ENCODE measurements at places on chromosomes 3 and 15. TPM values are rescaled to one million over a fixed set of nuclear protein-coding genes. Genes with fewer than 3 reads are reported as not detected.

- DNase-seq = no peak
Measured at GRCh38 chr15:29274946-29275345, 5.3 kb upstream of the NSMCE3 start.

DNA sequence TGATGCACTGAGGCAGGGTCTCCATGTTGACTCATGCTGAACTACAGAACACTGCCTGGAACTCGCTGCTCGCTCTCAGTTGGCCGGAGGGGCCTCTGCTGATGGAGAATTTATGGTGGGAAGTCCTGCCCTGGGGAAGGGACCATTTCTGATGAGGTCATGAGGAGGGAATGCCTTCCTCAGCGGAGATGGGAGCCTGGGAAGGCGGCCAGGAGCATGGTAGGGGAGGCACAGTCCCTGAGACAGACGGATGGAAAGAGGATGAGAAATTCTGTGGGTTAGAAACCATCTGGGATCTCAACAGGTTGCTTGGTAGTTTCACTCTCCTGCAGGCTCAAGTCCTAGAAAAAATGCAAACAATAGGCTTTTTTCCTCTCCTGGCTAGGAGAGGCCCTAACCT is 56.8 kb upstream of the TPM1 start:
- DNase-seq = no peak

- DNase-seq = no peak
Measured at GRCh38 chr3:48402281-48402732, 27.6 kb downstream of the PLXNB1 start.

- no peak for DNase-seq
Measured at GRCh38 chr3:12585970-12586369, 29.1 kb downstream of the MKRN2 start.

- DNase-seq = peak; percentile 35
Measured at GRCh38 chr15:69414701-69415167, 585 bp downstream of the KIF23 start.

- DNase-seq = no peak
Measured at GRCh38 chr3:169387751-169388696, 275.5 kb downstream of the MECOM start.

DNA sequence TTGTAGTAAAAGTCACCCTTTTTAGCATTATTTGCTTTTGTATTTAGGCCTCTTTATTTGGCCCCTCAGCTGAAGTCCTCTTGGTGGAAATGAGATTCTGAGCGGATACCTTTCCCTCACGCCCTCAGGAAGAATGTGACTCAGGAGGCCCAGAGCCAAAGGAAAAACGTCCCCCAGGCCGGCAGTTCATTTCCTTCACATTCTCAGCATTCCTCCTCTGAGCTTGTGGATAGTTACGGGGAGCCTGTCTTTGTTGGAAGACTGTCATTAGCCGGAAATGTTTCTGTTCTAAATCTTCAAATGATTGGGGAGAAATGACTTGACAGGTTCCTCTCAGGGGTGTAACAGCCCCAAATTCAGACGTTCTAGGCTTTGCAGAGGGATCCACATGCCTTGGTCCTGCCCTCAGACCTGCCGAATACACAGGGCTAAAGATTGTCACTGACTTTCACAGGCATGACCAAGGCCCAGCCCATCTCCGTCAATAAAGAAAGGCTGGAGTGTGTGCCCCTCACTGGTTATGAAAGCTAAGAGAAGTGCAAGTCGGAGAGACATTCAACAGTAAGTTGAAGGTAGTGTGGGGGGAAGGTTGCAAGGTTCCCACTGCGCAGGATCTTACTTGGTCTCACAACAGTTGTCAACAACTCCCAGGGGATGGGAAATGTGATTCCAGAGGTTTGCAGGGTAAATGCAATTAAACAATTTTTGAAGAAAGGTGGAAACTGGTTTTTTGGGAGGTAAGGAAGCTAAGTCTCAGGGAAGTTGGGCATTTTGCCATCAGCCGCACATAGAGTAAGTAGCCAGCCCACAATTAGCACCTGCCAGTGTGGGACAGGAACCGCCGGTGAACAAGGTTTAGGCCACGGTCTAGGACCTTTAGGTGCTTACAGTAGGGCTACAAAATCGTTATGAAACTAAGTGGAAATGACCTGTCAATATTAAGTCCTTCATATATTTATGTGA is 39.7 kb upstream of the MYZAP start:
- no peak for DNase-seq

DNA sequence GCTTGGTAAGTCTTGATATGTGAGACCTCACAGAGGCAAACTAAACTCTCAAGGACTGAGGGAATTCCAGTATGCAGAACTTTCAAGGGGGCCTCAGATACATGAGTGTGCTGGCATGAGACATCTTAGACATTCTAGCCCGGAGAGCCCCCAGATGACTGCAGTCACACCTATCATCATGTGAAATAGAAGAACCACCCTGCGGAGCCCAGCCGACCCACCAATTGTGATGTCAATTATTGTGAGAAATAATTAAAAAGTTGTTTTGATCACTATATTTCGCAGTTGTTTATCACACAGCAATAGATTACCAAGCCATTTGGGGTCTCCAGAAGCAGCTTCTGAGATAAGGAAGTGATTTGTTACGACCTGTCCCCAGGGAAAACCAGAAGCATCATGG is 55.3 kb upstream of the CD47 start:
- DNase-seq = no peak

The NFKBIZ gene
- 6.2 TPM for total RNA-seq

- DNase-seq = no peak
Measured at GRCh38 chr15:93658026-93658816, 569.2 kb upstream of the RGMA start.

- DNase-seq = no peak
Measured at GRCh38 chr15:35182841-35183479, 97.9 kb upstream of the NANOGP8 start.

The WDR93 gene
- not detected for total RNA-seq

DNA sequence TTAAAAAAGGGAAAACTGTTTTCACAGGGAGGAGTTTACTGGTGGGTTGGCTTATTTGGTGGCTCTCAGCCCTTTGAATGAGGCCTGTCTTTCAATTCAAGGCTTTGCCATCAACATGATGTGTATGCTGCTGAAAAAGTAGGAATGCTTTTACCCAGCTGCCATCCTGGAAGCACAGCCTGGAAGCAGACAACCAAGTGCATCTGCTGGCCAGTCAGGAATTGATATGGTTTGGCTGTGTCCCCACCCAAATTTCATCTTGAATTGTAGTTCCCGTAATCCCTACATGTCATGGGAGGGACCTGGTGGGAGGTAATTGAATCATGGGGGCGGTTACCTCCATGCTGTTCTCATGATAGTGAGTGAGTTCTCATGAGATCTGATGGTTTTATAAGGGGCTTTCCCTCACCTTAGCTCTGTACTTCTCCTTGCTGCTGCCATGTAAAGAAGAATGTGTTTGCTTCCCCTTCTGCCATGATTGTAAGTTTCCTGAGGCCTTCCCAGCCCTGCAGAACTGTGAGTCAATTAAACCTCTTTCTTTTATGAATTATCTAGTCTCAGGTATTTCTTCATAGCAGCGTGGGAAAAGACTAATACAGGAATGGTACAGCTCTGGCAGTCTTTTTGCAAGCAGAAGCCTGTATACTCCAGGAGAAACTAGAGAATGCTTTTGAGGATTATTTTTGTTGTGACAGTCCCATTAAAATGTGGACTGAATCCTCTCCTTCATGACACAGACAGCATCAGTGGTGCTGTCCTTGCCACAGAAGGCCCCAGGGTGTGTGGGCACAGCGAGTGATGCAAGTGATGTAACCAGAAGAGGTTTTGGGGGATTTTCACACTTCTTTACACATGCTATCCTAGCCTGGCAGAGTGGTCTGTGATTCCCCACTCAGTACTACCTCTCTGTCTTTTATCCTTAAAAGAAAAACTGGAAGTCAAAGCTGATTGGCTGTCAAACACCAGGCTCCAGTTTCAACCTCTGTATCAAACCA is 20.0 kb downstream of the PLCL2 start:
- no peak for DNase-seq

DNA sequence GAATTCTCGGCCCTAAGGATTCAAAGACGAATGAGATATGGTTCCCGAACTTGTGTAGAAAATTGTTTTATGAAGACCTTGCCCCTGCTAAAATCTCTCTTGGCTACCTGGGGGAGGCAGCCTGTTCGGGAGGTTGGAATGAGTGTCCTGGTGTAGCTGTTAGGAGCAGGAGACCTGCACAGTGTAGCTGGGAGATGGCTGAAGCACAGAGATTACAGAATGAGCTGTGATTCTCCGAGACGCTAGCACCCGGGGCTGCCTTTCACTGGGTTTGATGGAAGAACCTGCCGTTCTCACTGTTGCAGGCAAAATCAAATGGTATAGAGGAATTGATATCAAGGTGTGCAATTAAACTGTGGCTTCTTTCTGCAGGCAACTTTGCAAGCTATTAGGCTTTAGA is 68.0 kb downstream of the TRAK1 start:
- DNase-seq = no peak

DNA sequence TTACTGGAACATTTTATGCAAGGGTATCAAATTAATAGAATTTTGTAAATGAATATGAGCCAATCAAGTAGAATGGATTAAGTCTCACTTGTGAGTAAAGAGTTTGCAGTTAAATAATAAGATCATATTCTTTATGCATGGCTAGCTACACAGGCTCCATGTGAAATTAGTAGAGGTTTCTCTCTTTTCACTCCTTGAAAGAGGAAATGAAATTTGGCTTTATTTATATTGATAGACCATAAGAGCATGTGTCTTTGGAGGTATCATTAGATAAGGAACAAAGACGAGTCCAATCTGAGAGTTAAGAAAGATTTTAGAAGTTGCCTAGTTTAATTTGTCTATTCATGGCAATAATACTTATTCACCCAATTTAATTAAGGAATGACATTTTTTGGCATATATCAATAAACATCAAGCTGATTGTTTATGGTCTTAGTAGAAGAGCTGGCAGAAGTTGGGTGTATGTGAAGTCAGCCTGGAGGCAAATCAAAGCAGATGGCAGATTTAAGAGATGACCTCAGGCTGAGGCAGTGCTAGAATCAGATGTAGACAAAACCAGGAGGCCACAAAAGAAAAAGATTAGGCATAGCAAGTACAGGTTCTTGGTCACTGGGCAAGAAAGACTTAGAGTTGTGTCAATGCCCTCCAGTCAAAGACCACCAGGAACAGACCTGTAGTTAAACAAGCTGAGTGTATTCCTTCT is 406.5 kb upstream of the ARHGEF26 start:
- DNase-seq = no peak

DNA sequence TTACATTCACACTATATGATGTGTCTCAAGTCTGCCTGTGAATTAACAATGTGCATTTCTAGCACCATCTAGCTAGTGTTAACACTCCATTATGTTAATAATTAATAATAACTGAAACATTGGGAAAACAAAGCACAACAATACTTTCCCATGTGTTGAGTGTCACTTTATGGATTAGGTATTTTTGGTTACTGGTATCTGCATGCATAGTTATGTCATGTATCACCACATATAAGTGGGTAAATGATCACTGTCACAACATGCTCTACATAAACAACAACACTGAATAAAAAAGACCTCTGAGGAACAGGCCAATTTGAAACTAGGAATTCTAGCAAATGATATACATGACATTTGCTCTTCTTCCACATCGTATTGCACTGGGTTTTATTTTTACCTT is 74.7 kb downstream of the MLH1 start:
- no peak for DNase-seq

The CISH gene
- 8.6 TPM for total RNA-seq

The LTF gene
- total RNA-seq = not detected

The GOLGA8H gene
- total RNA-seq = 2.1 TPM

DNA sequence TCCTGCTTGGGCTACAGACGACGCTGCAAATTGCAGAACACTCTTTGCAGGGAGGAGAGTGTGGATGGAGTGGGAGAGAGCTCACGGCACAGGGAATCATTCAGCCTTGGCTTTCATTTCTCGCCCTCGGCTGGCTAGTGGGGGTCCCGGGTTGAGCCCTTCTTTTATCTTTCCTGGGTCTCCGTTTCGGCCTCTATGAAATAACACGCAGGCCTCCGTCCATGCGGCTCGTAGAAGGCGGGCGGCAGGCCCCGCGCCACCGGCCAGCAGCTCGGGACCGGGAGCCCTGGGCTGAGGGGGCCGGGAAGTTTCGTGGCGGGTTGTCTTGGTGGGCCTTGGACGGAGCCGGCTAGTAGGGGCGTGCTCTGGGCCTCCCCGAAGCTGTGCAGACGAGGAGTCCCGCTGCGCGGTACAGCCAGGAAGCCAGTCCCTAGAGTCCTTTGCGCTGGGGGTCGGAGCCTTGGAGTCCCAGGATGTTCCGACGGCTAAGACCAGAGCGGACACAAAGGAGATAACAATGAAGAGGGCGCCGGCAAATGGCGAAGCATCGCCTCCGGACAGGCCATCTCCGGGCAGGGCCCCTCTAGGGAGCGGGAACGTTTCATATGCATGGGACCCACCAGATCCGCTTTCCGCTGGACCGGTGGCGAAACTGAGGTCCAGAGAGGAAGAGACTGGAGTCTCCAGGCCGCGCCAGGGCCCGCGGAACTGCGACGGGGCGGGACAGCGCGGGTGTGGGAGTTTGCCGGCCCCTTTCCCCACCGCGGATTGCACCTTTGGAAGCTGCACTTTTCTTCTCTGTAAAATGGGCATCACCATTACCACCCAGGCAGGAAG is 4.3 kb downstream of the RNU6-1 start:
- DNase-seq = no peak

- DNase-seq = no peak
Measured at GRCh38 chr3:98560911-98561310, 29.1 kb downstream of the GPR15 start.

GRCh38 chr15:77654975-77655374 is 22.3 kb upstream of the LINGO1 start:
- peak; percentile 33 for DNase-seq

All from neural crest cell (in vitro differentiated cells).